Fibroblast of skin of scalp (primary cell): ENCODE measurements at places on chromosomes 12 and 14.

DNA sequence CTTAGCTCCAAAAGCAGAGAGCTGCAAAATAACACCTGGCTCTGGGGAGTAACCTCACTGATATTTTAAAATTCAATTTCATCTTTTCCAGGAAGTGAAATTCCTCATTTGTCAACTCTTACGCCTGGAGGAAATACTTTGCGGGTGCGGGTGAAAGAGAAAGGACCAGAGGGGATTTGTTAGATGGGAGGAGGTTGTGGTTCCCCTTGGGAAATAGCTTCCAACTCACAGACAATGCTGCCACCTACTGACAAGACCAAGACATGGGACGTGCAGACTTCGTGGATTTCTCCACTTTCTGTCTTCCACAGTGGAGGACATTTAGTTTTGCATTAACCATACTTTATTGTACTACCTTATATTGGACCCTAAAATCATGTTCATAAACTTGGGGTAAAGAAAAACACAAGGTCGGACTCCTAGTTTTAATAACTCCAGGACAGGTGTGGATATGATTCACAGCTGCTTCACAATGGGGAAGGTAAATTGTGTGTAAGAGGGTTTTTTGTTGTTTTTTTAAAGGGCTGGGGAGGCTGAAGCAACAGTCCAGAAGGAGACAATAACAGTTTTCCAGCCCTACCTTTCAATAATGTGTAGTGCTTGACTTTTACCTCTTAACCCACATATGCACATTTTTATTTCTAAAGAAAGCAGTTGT lies 10.8 kb downstream of the FBXL14 start:
- peak; percentile 89 for DNase-seq

GRCh38 chr12:115387467-115387901 lies 703.5 kb upstream of the TBX3 start:
- DNase-seq: no peak

- DNase-seq: no peak
These were observed 36.0 kb upstream of the RPH3A start for GRCh38 chr12:112755507-112755906.

DNA sequence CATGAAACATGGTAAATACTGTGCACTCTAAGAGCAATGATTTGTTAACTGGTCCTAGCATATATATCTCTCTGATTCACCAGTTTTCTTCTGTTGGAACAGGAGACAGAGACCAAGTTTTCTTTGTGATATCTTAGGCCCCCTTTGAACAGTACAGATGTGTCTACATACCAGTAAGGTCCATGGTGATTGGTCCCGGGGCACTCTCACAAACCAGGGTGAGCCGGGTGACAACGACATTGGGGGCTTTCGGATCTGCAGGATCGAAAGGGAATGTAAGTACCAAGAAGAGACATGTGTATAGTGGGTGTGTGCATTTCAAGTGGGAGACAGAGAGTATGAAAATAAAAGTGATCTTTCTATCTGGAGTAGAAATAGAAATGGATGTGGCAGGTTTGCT lies 11.3 kb upstream of the ERP27 start:
- no peak for DNase-seq

DNA sequence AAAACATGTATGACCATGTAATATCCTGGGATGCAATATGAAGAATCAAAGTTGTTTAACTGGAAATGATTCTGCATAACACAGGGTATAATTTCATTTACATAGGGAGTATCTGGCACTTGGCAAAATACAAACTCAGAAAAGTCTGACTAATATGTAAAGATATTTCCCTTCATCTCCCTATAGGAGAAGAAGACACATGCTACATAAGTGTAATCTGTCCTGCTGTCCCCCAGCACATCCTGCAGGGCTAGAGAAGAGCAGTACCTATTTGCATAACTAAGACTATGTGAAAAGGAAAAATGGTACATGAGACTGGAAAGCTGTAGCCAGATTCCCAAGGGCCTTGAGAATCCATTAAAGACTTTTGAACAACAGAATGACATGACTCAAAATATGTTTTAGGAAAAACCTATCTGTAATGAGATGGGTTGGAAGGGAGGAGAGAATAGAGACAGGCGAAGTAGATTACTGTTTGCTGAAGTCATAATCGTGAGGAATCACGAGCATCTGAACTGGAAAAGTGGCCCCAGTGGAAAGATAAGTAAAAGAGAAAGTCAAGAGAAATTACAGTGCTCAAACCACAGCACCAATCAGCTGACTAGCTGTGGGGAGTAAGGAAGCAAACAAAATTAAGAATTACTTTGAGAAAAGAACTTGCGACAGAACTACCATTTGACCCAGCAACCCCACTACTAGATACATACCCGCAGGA lies 155.1 kb upstream of the HMGA2 start:
- DNase-seq: peak; percentile 71

DNA sequence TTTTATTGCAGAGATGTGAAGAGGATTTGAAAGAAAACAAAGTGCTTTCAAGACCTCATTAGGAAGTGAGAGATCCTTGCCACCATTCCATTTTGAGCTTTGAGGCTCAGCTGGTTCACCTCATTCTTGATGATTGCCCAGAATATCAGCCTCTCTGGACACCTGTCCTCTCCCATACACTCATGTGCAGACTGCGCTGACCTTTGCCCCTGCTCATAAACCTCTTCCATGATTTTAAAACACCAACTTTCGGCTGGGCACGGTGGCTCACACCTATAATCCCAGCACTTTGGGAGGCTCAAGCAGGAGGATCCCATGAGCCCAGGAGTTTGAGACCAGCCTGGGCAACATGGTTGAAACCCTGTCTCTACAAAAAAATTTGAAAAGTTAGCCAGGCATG lies 8.9 kb downstream of the COX14 start:
- DNase-seq: no peak

- peak; percentile 55 for DNase-seq
These were observed 10.1 kb downstream of the GSG1 start for GRCh38 chr12:13093191-13093847.

DNA sequence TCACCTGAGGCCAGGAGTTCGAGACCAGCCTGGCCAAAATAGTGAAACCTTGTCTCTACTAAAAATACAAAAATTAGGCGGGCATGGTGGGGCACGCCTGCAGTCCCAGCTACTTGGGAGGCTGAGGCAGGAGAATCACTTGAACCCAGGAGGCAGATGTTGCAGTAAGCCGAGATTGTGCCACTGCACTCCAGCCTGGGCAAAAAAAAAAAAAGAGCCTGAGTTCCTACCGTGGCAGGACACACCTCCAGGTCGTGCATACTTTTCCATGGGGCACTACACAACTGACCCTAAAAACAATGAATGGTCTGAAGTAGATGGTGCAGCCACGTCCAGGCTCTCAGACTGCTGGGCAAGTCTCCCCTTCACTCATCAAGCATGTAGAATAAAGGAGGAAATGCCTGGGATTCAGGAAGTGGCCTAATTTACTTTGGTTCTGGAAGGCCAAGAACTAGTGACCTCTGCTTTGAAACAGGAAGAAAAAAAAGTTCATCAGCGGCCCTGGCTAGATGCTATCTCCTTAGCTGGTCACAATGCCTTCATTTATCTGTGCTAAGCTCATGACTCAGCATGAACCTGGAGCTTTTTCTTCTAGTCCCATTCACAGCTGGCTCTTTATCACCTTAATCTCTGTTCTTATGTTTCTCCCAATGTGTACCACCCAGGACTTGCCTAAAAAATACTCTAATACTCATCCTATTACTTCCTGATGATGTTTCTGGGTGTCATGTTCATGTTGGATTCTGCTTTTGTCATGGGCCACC lies 55.8 kb upstream of the OR6J1 start:
- DNase-seq: no peak

DNA sequence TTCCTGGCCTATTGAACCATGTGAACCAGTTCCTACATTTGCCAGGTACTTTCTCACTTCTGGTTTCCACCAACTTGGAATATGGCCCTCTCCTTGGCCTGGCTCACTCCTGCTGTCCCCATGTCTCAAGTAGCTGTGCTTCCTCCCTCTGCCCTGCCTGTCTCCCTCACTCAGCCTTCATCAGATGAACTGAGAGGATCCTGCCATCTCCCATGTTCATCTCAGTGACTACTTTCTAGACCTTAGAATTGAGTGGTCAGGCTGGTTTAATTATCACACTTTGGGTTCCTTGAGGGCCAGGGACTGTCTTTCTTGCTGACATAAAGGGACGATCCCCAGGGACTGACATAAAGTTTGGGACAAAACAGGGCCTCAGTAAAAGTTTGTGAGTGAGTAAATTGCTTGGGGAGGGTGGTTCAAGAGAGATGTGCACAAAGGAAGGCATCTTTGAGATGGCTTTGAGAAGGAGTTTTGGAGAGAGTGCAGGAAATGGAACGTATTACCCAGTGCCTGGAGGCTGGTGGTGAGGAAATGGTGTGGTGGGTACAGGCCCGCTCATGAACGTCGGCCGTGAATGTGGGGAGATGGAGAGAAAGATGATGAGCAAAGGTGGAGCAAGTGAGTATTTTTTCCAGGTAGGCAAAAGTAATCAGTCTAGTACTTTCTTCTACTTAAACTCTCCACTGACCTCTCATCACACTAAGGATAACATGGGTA lies 20.8 kb downstream of the DYRK2 start:
- no peak for DNase-seq

DNA sequence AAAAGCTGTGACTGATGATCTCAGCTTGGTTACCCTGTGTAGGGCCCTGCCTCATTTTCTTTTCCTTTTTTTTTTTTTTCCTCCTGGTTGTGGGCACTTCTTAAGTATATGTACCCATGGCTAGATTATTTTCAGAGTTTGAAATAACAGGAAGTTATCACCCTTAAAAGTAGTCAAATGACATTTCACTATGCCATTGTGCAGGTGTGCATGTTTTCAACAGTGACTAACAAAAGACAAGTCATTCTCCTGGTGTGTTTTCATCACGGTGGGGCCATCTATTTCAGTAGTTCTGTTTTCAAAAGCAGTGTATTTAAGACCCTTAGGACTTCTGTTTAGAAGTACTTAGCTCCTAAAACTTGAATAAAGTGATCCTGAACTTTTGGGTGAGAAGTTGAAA lies 15.0 kb downstream of the GABARAPL1 start:
- DNase-seq: no peak

GRCh38 chr12:108187831-108188230 lies 58.7 kb downstream of the WSCD2 start:
- no peak for DNase-seq

DNA sequence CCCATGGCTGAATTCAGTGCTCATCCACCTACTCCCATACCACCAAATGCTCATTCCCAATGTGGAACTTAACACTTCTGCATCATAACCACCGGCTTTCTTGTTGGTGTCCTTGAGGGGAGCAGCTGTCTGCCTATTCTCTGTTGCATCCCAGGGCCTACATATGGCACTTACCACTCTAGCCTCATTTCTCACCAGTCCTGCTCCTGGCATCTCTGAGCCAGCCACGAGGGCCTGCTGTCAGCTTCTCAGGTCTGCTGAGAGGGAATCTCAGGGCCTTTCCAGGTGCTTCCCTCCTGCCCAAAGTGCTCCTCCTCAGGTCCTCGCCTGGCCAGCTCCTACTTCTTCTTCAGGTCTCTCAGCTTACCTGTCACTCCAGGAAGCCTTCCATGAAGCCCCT lies 24.0 kb upstream of the RND1 start:
- no peak for DNase-seq

DNA sequence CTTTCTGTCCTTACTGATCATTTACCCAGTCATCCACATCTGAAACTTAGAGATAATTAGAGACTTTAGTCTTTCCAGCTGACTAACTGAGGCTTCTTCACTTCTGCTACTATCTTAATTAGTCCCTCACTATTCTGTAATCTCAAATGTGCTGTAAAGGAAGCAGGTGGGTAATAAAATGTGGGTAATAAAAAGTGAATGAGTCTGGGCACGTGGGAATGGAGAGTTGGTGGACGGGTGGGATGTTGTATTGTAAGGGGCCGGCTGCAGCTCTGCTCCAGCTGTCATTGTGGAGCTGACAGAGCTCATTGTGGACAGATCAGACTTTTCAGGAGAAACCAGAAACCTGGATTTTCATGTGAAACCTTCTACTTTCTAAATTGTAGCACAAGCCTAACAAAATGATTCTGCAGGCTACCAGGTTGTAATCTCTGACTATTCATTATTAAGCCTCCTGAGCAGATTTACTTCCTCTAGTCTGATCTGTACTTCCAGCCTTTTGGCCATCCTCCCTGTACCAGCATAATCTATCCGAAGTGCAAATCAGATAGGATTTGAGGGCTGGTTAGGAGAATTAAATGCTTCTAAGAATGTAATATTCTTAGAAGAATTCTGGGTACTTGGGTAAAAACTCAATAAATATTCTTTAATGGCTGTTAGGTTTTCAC lies 42.0 kb upstream of the BMAL2 start:
- no peak for DNase-seq

DNA sequence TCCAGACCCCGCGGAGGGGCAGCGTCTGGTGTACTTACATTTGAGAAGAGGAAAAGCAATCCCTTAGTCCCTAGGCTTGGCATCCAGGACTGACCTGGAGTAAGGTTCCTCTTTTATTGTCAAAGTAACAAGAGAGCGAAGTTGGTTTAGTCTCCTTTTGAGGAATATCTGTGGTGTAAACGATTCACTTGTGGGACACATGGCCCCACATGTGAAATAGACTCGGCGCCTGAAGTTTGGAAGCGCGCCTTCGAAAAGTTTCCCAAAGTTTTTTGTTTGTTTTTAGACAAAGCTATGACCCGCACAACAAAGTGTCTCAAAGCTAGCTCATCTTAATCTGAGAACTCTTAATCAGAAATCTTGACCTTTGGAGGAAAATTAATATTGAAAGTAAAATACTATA lies 744 bp downstream of the STYX start:
- DNase-seq: no peak
